ENCODE measurements at places on chromosomes 2 and 18.

GRCh38 chr2:133908171-133908570 is 339.9 kb upstream of the NCKAP5 start:
- no peak for DNase-seq

DNA sequence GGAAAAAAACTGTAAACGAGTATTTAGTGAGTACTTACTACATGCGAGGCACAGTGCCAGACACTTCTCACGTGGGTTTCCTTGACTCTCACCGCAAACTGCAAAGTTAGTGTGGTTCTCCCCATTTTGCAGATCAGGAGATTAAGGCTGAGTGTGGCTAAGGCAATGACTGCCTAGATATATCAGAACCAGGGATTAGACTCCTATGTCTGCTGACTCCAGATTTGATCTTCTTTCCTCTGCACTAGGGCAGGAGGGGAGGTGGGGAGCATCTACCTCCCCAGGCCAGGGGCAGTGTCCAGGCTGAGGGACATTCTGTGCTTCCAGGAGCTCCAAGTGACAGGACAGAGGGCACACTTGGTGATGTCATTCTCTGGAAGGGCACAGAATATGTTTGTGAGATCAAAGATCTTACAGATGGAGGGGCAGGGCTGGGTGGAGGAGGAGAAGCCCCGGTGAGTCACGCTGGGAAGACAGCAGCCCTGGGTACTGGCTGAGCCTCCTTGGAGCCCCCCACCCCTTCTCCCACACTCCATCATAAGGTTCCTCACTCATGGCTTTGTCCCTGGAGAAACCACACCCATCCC is 92.4 kb downstream of the RHOB start:
- no peak for DNase-seq

- DNase-seq = no peak
Measured at GRCh38 chr2:222703886-222704285, 32.4 kb downstream of the MOGAT1 start.

DNA sequence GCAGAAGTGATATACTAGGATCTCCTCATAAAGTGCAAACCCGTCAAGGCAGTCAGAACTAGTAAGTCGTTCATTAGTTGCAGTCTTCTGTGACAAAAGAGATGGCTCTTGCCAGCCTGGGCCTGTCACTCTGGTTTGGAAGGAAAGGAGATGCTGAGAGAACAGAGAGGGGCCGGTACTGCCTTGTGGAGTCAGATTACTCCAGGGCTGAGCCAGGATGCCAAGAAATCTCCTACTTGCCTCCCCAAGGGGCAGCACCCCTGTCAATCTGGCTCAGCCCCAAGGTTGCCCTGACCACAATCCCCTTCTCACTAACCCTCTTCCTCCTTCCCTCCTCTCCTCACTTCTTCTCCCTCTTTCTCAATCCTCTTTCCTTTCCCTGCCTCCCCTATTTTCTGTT is 62.9 kb upstream of the ASPRV1 start:
- DNase-seq = no peak

DNA sequence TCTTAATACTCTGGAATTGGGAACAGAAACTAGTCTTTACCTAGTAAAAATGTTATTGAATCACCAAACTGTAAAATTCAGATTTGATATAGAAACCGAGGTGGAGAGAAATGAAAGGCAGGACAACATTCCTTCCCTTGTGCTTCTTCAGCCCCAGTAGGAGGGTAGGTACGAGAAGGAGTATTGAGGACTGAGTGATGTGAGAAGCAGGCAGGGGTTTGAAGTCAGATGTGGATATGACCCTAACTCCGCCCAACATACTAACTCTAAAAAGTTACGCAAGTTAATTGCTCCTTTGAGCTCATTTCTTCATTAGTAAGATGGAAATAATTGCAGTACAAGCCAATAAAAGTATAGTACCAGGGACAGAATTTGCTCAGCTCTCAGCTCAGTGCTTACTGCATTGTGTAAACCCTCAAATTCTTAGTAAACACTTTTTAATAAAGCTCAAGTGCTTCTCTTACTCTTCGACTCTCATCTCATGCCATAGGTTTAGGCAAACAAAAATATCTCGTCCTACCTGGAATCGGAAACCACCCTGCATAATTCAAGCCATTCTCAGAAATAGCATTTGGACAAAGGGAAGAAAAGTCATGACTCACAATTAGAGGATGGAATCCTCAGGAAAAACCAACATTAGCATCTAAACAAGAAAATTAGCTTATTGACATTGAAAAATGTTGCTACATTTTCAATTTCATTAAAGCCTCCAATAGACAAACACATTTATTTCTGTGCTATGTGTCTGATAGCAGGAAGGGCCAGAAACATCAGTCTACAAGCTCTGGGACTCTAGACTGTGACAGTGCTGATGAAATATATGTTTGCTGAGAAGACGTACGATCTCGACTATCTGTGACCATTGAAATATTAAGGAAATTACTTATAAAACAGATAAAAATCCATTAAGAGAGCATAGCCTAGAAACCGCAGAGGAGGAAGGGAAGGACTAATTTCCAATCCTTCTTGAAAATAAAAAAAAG is 161.3 kb downstream of the HNMT start:
- DNase-seq = no peak

- DNase-seq = no peak
Measured at GRCh38 chr2:136031711-136032110, 46.3 kb upstream of the DARS1 start.

DNA sequence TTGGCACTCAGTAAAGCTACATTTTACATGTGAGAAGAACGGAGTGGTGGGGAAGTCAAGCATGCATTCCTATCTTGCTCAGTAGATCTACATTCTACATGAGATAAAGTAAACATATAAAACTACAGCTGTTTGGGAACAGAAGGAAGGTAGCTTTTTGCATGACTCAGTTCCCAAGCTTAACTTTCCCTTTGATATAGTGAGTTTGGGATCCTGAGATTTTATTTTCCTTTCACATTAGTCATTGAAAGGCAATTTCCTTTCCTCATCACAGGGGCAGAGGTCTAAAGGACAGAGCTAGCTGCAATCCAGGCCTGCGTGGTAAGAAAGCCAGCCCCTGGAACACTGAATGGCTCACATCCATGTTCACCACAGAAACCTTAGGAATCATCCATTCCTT is 257.2 kb downstream of the SRBD1 start:
- no peak for DNase-seq

GRCh38 chr2:70009762-70010575 is 48.5 kb upstream of the ASPRV1 start:
- DNase-seq = no peak

- no peak for DNase-seq
Measured at GRCh38 chr2:162067596-162067995, 6.4 kb downstream of the DPP4 start.

- no peak for DNase-seq
Measured at GRCh38 chr2:133326652-133327397, 241.4 kb downstream of the NCKAP5 start.

GRCh38 chr18:59052965-59053820 is 86.5 kb upstream of the SEC11C start:
- no peak for DNase-seq

- DNase-seq = no peak
Measured at GRCh38 chr2:190831941-190832340, 48.7 kb upstream of the GLS start.

DNA sequence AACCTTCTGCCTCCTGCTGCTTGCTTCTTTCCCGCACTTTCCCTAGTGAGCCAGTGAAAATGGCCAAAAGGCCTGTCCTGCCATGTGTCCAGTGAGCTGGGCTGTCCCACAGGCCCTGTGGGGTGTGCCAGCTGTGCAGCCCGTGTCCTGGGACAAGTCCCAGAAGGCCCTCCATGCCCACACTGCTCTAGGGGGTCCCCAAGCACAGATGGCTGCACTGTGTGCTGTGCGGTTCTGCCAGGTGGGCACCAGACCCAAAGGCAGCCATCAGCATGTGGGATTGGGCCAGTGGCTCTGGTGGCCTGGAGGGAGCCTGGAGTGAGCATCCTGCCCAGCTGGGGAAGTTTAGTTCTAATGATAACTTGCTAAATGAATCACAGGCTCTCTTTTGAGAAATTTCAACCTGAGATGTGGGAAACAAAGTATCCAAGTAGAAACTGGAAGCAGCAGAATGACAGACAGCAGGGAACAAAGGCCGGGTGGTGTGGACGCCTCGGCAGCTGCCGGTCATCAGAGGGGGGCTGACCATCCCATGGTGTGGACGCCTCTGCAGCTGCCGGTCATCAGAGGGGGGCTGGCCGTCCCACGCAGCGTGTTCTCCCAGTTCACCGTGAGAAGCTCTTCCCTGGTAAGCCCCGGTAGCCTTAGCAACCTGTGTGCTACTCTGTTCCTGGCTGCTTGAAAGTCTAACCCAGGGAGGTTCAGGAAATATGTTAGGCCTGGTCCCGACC is 9.9 kb upstream of the CNDP2 start:
- no peak for DNase-seq

GRCh38 chr18:13813271-13813849 is 10.6 kb upstream of the MC5R start:
- DNase-seq = peak; percentile 66

DNA sequence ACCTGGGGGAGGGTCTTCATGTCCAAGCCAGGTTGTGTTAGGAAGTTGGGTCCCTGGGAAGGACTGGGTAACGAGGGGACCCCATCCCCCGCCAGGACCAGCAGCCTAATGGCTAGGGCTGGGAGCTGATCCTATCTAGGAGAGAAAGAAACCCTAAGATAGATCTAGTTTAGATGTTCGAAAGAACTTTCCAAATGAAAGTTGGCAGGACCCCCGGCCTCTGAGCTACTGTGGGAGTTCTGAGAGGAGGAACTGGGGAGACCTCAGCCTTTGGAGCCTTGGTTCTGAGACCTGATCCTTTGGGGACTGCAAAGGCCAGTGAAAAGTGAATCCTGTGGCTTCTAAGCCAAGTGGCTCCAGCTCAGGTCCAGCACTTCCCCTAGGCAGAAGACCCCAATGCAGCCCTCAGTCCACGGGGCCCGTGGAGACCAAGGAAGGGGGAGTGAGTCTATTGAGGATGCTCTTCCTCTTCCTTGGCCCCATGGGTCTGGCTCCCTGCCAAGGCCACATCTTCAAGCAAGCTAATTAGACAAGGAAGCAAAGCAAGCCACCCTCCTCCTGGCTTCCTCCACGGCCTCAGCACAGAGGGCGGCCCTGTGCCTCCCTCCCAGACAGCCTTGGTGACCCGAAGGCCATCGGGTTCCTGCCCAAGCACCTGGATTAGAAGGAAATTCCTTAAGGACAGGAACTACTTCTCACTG is 23.5 kb downstream of the CCT7 start:
- no peak for DNase-seq

GRCh38 chr2:200961674-200962073 is 1.8 kb downstream of the ORC2 start:
- no peak for DNase-seq

DNA sequence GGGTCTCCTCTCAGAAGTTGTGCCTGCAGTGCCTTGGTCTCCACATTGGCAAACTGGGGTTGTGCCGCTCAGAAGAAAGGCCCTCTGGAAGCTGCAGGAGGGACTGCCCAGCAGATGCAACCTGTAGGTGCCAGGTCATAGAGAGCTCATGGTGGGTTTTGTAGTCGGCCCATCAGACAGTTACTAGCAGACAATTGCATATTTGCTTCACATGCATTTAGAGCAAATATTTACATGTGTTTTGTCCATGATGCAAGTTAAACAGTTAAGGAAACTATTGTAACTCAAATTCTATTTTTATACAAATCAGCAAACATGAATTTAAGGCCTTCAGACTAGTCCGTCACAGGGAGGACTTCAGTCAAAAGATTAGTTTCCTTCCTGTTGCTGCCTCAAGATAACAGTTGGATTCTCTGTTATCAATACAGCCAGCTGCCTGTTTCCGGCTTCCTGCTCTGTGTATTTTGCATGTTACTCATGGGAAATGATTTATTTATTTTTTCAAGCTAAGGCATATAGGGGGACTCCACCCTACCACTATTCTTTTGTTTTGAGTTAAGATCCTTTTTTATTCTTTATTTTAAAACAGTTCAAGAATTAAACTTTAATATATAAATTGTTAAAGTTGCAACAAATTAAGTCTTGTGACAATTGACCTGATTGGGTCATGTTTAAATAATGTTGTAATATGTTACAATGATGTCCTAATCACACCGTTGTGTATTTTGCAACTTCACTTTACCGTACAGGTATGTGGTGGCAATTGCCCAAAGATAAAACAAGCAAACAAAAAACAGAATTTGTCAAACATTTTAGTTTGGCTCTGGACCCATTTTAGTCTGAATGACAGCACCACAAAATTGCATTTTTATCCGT is 133.5 kb downstream of the SPTBN1 start:
- DNase-seq = no peak

- no peak for DNase-seq
Measured at GRCh38 chr2:160898581-160899307, 261.5 kb upstream of the TANK start.

DNA sequence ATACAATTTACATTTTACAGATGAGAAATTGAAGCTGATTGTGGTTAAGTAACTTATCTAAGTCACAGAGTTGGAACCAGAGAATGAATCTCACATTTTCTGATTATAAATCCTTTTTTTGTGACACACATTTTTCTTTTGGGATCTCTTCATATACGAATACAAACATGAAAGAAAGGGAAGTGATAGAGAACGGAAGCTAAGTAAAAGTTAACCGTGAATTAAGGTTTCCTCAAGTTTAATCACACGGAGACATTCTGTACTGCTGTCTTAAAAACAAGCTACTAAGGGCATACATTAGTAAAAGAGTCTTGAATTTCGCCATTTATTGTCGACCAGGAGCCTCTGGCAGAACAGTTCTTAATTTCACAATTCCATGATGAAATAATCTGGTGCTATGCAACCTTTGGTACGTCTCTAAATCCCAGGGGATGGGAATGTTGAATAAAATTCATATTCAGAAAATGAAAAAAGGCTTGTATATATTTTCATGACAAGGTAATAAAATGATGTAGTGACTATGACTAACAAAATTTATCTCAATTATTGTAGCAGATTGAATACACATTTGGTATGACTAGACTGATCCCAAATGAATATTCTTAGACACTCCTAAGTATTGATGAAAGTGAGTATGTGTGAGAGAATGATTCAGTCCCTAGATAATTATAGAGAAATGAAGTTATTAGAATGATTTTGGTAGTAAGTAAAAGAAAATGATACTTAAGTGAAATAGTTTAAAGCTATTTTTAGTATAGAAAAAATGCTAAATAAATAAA is 40.3 kb upstream of the ZSWIM2 start:
- DNase-seq = no peak

DNA sequence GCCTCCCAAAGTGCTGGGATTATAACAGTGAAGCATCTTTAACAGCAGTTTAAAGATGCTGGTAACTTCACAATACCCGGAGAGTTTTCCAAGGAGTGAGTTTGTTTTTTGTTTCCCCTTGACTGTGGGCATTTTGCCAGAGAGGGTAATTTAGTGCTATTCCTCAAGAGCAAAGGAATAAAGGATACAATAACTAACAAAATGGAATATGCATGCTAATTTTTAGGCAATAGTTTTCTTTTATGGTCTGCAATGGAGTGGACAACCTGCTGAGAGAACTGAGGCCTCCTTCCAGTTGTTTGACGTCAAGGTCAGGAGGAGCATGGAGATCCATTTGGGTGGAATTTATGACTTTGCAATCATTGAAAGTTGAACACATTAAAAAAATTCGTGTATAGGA is 15.9 kb upstream of the GREB1 start:
- DNase-seq = no peak

DNA sequence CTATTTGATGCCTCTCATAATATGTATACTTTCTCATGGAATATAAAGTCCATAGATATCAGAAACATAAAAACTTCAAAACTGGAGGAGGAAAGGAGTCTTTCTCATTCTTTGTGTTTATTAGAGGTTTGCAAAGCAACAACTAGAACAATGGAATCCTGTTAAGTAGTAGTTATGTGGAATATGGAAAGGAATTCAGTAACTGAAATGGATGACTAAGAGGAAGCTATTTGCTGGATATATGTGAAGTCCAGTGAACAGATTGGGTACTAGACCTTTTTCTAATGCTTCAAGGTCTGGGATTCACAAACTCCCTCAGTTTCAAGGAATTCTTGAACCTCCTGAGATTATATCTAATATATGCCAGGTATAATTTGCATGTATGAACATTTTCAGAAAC is 353.6 kb upstream of the FANCL start:
- DNase-seq = no peak

All from stimulated activated CD4-positive, alpha-beta T cell treated with anti-CD3 and anti-CD28 coated beads, Interleukin-4, amount 100 ng/mL, for 24 hours (primary cell).